CD8-positive, alpha-beta memory T cell (primary cell): ENCODE measurements at places on chromosomes 3 and 15. TPM values are rescaled to one million over a fixed set of nuclear protein-coding genes. Genes with fewer than 3 reads are reported as not detected.

The CXCR6 gene
- 70.8 TPM for polyA plus RNA-seq

DNA sequence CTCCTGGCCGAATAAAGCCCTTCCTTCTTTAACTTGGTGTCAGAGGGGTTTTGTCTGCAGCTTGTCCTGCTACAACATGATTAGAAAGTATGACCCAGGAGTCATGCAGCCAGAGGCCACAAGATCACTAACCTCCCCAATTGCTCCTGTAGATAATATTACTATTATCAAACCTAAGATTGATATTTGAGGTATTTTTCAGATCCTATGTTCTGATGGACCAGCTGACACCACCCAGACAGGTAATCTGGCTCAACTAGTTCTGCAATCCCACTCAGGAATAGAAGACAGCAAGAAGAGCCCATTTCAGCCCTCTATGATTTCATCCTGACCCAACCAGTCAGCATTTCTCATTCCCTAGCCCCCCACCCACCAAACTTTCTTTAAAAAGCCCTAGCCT, 23.3 kb upstream of the LIMD1 start:
- no peaks in the 10 kb centered on the region for H3K27me3 ChIP-seq
- no peak for DNase-seq
- H3K36me3 ChIP-seq, result no peaks in the 10 kb centered on the region
- H3K4me3 ChIP-seq, result no peak overlapping the region
- peaks cover 6% of the 10 kb centered on the region for H3K4me1 ChIP-seq
- H3K27ac ChIP-seq, result no peak overlapping the region

- DNase-seq, result no peak
- H3K27me3 ChIP-seq, result peaks cover 4% of the 10 kb centered on the region
- no peak overlapping the region for H3K4me3 ChIP-seq
- H3K36me3 ChIP-seq, result no peaks in the 10 kb centered on the region
- no peaks in the 10 kb centered on the region for H3K4me1 ChIP-seq
These were observed 45.4 kb upstream of the TMC3 start for GRCh38 chr15:81419332-81419943.

DNA sequence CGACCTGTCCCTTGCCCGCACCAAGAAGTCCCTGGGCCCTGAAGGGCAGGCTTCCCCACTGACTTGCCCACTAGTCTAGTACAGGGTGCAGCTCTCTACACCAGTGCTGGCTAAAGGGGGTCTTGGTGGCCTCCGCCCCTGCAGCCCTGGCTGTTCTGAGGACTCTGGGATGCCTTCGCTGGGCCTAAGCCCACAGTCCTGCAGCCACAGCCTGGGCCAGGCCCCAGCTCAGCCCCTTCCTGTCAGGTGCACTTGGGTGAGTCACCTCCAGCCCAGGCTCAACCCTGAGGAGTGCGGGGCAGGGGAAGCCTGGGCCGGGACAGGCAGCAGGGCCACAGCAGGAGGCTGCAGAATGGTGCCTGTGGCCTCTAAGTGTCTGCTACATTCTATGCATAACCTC, 971 bp downstream of the C3orf22 start:
- H3K36me3 ChIP-seq, result no peaks in the 10 kb centered on the region
- no peak overlapping the region for H3K4me3 ChIP-seq
- no peak overlapping the region for H3K27ac ChIP-seq
- H3K4me1 ChIP-seq, result no peaks in the 10 kb centered on the region
- no peak for DNase-seq

GRCh38 chr3:180825964-180826363, 86.5 kb upstream of the FXR1 start:
- H3K36me3 ChIP-seq, result no peaks in the 10 kb centered on the region
- no peak for DNase-seq
- no peaks in the 10 kb centered on the region for H3K4me1 ChIP-seq
- no peak overlapping the region for H3K4me3 ChIP-seq

DNA sequence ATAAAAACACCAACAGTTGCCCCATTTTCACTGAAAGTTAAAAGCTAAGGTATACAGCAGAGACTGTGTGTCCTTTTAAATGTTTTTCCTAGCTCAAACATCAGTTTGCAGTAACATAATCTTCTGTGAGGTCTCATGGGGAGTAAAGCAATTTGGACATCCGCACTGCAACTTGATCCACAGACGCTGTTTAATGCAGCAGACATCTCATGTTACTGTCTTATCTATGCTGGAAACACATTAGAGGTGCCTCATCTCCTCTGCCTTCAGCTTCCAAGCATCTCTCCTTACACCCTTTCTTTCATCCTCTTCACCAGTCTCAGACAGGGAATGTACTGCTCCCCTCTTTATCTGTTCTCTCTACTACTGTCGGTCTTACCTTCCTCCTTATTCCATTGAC, 53.7 kb upstream of the ATP11B start:
- no peak overlapping the region for H3K27ac ChIP-seq
- H3K36me3 ChIP-seq, result no peaks in the 10 kb centered on the region
- no peaks in the 10 kb centered on the region for H3K4me1 ChIP-seq
- H3K27me3 ChIP-seq, result no peaks in the 10 kb centered on the region
- no peak for DNase-seq

- H3K27ac ChIP-seq, result no peak overlapping the region
- H3K4me3 ChIP-seq, result no peak overlapping the region
- no peak for DNase-seq
- no peaks in the 10 kb centered on the region for H3K36me3 ChIP-seq
These were observed 175.6 kb downstream of the GHSR start for GRCh38 chr3:172272698-172273097.

- H3K27me3 ChIP-seq, result no peaks in the 10 kb centered on the region
- no peaks in the 10 kb centered on the region for H3K36me3 ChIP-seq
- H3K27ac ChIP-seq, result no peak overlapping the region
- DNase-seq, result no peak
These were observed 676.2 kb downstream of the NAALADL2 start for GRCh38 chr3:175535351-175535750.

The NLGN1 gene
- not detected for polyA plus RNA-seq

DNA sequence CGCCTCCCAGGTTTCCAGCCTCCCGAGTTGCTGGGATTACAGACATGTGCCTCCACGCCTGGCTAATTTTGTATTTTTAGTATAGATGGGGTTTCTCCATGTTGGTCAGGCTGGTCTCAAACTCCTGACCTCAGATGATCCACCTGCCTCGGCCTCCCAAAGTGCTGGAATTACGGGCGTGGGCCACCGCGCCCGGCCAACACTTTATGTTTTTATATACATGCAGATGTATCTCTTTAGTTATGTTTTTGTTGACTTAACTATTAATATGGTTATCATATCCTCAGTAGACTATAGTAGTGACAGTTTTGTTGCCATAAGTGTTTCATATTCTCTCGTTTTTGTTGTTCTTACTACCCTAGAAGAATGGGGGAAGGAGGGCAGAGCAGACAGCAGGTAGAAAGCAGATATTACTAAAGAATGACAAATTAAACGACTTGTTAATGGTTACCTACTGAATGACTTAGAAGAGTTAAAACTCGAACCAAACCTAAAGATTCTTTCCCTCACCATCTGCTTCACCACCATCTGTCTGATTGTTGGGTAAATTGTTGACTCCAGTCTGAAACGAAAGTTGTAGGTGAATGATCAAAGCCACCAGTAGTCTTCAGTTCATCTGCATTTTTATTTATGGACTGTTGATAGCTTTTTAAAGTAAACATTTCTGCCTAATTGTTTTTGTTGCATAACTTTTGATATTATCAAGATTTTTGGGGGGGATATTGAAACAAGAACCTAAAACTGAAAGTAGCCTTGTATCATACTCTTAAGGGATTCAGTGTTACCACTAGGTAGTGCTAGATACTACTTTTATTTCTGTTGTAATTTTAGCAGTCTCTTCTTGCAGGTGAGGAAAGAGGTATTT, 89.3 kb downstream of the RASA2 start:
- no peak overlapping the region for H3K27ac ChIP-seq
- peaks cover 34% of the 10 kb centered on the region for H3K36me3 ChIP-seq
- no peaks in the 10 kb centered on the region for H3K4me1 ChIP-seq
- H3K27me3 ChIP-seq, result no peaks in the 10 kb centered on the region
- H3K4me3 ChIP-seq, result no peak overlapping the region

The HRG gene
- polyA plus RNA-seq, result not detected
